Renal pelvis (tissue), 12 donors: ENCODE measurements at places on chromosomes 3 and 15. TPM values are rescaled to one million over a fixed set of nuclear protein-coding genes. Genes with fewer than 3 reads are reported as not detected.

Gene CYP1A2
- 0.21 TPM for polyA plus RNA-seq

Gene SLC24A5
- polyA plus RNA-seq = 0.64 TPM

Gene TMEM87A
- 55.5 TPM for polyA plus RNA-seq

Gene EPHB3
- 33.2 TPM for polyA plus RNA-seq

Gene CEP152
- polyA plus RNA-seq = 9.7 TPM

Gene ACSBG1
- polyA plus RNA-seq = 1.3 TPM

Gene TFG
- polyA plus RNA-seq = 139 TPM

Gene PPM1L
- polyA plus RNA-seq = 7.6 TPM

Gene FAH
- 39.9 TPM for polyA plus RNA-seq

Gene NPAP1
- polyA plus RNA-seq = 0.20 TPM

Gene C3orf85
- polyA plus RNA-seq = 16.6 TPM

Gene CIB2
- 32.3 TPM for polyA plus RNA-seq

Gene RTP4
- 0.47 TPM for polyA plus RNA-seq

Gene PIK3CA
- 24.7 TPM for polyA plus RNA-seq

Gene SLC51B
- 13.3 TPM for polyA plus RNA-seq

Gene FANCD2OS
- not detected for polyA plus RNA-seq

Gene PSTPIP1
- polyA plus RNA-seq = 2.4 TPM

Gene COL8A1
- 1.9 TPM for polyA plus RNA-seq

Gene RAF1
- polyA plus RNA-seq = 101 TPM

Gene HTR3E
- polyA plus RNA-seq = not detected

Gene BTLA
- polyA plus RNA-seq = 0.88 TPM

Gene FBN1
- 100 TPM for polyA plus RNA-seq

Gene TMC3
- polyA plus RNA-seq = 0.24 TPM

Gene SCN11A
- 1.6 TPM for polyA plus RNA-seq

Gene ROPN1B
- 0.58 TPM for polyA plus RNA-seq

Gene QTRT2
- polyA plus RNA-seq = 30.4 TPM

Gene LRRN1
- 23.2 TPM for polyA plus RNA-seq

Gene SLC28A1
- 10.7 TPM for polyA plus RNA-seq

Gene C3orf49
- polyA plus RNA-seq = 1.1 TPM

Gene SPTSSB
- 3.6 TPM for polyA plus RNA-seq

Gene TCF12
- polyA plus RNA-seq = 142 TPM

Gene HRG
- 2.4 TPM for polyA plus RNA-seq

Gene CPNE9
- 0.27 TPM for polyA plus RNA-seq

Gene TMIE
- polyA plus RNA-seq = 1.3 TPM

Gene KLHL40
- polyA plus RNA-seq = not detected

Gene PLAAT1
- polyA plus RNA-seq = 3.0 TPM

Gene TF
- 7.9 TPM for polyA plus RNA-seq

Gene PTH1R
- 269 TPM for polyA plus RNA-seq

Gene ZNF80
- polyA plus RNA-seq = 0.13 TPM

Gene IGSF10
- polyA plus RNA-seq = 2.8 TPM

Gene C3orf20
- 0.19 TPM for polyA plus RNA-seq

Gene MUC13
- polyA plus RNA-seq = not detected

Gene TP63
- polyA plus RNA-seq = 2.0 TPM

Gene ANKUB1
- not detected for polyA plus RNA-seq

Gene MKRN3
- 0.36 TPM for polyA plus RNA-seq
